ENCODE measurements at places on chromosomes 7 and 10.

DNA sequence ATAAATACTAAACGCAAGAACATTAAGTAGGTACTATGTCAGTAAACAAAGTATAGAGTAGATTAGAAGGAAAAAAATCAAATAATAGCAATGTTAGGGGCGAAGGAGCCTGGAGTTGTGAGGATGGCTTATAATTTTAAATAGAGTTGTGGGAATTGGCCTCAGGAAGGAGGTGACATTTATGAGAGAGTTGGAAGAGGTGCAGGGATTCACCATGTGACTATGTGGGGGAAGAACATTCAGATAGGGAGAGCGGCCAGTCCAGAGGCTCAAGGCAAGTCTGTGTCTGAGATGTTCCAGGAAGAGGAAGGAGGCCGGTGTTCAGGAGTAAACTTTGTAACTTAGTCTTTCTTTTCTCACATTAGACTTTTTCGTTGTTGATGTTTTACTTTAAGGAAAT, 778.6 kb upstream of the C7orf33 start:
- DNase-seq = no peak

DNA sequence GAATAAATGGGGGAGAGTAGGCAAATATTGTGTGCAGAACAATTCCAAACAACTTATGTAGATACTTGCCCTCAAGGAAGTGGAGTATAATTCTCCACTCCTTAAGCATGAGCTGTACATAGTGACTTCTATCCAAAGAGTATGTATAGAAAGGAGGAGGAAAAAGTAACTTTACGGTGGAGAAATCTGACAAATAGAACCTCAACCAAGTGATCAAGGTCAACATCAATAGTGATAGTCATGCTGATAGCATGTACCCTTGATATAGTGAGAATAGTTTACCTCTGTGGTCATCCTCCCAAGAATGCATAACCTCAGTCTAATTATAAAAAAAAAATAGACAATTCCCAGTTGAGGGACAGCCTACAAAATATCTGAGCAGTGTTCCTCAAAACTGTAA, 89.1 kb upstream of the NANOS1 start:
- DNase-seq = no peak

GRCh38 chr7:78441737-78442136, 643.2 kb downstream of the PHTF2 start:
- DNase-seq = no peak

DNA sequence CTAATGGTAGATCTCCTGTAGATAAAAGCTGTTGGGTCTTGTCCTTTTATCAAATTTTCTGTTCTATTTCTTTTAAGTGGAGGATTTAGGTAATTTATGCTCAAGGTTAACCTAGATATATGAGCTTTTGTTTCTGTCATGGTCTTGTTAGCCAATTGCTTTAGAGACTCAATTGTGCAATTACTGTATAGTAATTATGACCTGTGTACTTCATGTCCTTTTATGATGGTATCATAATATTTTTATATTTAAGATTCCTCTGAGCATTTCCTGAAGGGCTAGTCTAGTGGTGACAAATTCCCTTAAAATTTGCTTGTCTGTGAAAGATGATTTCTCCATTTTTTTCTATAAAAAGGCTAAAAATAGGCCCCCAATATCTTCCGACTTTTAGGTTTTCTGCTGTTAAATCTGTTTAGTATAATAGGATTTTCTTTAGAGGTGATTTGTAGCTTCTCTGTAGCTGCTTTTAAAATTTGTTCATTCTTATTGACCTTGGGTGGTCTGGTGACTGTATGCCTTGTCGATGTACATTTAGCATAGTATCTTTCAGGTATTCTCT, 5.4 kb upstream of the AKR1C3 start:
- DNase-seq = no peak

- peak; percentile 59 for DNase-seq
Measured at GRCh38 chr10:69644658-69645295, 14.7 kb downstream of the FAM241B start.

DNA sequence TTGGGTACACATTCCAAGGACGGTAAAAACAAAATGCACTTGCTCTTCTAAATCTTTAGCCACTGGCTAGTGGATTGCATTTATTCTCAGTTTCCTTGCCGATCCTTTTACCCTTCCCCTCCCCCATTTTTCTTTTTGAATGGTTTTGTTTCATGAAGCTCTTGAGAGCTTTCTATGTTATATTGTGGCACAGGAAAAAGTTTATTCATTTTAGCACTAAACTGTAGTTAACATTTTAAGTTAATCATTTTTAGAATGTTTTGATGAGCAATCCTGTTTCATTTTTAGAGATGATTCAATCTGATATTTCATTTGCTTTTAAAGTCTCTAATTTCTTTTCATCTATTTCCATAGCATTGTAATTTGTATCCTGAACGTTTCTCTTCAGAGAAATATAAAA, 24.0 kb downstream of the ZEB1 start:
- no peak for DNase-seq

- no peak for DNase-seq
Measured at GRCh38 chr10:112519133-112519761, 72.2 kb downstream of the VTI1A start.

DNA sequence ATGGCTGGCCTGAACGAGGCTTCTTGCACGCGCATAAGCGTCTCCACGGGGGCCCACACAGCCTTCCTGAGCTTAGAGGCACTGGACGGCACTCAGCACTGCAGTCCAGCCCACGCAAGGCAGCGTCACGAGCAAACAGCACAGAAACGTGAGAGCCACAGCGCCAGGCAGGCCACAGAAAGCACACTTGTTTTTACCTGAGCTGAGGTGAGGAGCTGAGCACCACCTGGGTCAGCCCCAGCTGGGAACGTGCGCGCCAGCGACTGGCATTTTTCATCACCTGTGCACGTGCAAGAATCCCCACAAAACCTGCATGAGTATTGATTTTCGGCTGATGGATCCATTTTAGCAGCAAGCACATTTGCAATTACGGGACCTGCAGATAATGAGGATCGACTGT, 26.7 kb downstream of the IQCE start:
- DNase-seq = no peak

- DNase-seq = no peak
Measured at GRCh38 chr10:31064348-31064747, 32.7 kb upstream of the ZNF438 start.

DNA sequence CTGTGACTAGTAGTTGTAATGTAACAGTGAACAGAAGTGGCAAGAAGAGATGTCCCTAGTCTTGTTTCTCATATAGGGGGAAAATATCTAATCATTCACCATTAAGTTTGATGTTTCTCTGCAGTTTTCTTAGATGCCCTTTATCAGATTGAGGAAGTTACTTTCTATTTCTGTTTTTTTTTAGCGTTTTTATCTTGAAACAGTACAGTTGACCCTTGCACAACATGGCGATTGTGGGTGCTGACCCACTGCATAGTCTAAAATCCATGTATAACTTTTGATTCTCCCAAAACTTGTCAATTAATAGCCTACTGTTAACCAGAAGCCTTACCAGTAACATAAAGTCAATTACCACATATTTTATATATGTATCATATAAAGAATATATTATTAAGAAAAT, 192.0 kb downstream of the ADK start:
- DNase-seq = no peak

DNA sequence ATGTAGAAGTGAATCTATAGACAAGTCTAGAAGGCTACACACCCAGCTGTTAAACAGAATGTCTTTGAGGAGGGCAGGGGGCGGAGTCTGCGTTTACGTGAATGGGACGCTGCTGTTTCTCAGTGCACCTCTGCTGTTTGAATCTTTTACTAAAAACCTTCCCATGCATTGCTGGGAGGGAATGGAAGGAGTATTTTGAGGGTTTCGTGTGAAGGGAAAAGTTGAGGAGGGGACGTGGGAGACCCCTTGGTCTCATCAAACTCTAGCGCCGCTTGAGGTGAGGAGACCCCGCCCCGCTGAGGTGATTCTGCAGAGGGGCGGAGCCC, 492 bp upstream of the VCL start:
- peak; percentile 72 for DNase-seq

- peak; percentile 17 for DNase-seq
Measured at GRCh38 chr10:124685261-124685660, 58.9 kb downstream of the FAM53B start.

GRCh38 chr10:60459701-60460457, 70.2 kb upstream of the ANK3 start:
- no peak for DNase-seq

- no peak for DNase-seq
Measured at GRCh38 chr7:3657206-3657605, 356.2 kb downstream of the SDK1 start.

GRCh38 chr7:120089968-120090367, 183.0 kb upstream of the KCND2 start:
- no peak for DNase-seq

DNA sequence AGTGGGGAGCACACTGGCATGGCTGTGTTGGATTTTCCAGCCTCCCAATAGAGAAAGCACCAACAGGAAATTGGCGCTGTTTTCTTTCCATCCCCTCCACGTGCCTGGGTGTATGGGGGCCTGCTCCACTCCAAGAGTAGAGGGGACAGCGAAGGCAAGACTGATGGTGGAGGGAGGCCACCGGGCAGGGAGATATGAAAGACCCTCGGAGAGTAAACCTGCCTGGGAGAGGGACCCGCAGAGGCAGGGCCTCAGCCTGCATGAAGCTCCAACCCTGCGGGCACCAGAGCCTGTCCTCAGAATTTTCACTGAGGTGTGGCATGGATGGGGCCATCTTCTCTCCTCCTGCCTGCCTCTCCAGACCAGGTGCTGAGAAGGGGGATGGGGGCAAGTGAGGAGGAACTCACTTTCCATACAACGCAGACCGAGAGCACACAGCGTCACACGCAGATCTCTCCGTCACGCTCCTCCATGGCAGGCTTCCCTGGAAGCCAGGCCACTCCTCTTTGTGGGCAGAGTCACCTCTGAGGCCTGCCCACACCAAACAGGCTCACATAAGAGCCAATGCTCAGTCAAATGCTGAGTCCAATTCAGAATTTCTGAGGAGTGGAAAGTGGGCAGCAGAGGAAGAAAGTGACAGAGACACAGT, 18.8 kb downstream of the ANXA11 start:
- DNase-seq = no peak

GRCh38 chr10:6543431-6544005, 36.6 kb downstream of the PRKCQ start:
- no peak for DNase-seq

- DNase-seq = no peak
Measured at GRCh38 chr7:73674468-73675124, 7.0 kb downstream of the VPS37D start.

- DNase-seq = no peak
Measured at GRCh38 chr7:55063633-55064032, 44.8 kb downstream of the EGFR start.

DNA sequence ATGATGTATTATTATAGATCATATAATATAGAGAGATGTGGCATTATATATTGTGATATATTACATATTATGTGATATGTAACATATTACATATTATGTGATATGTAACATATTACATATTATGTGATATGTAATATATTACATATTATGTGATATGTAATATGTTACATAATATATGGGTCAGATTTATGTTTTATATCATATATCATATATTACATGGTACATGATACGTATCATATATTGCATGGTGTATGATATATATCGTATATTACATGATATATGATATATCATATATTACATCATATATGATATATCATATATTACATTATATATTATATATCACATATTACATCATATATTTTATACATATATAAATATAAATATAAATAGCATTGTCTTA, 164.1 kb upstream of the NEBL start:
- DNase-seq = no peak

DNA sequence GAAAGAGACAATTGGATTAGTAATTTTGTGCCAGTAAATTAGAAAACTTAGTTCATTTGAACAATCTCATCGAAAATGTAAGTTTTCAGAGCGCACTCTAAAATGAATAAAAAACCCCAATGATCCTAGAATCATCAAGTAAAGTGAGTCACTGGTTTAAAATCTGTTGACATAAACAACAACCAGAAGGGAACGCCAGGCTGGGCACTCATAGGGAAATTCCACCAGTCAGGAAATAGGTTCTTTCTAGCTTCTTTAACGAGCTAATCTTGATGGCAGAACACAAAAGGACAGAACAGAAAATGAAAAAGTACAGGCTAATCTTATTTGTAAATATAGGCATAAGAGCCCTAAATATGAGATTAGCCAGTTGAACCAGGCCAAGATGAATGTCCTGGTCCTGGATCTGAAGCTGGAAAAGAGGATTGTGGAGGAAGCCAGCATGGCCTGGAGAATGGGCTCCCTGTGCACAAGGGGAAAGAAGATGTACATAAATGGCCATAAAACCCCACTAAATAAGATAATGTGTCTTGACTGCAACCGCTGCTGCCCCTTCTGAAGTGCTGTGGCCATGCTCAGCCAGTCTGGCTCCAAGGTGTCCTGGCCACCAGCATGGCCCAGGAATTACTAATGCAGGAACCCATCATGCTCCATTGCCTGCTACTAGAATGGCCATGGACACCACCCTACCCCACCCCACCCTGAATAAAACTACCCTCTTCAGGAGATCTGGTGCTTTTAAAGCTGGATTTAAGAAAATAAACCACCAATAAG, 114.0 kb downstream of the WDFY4 start:
- no peak for DNase-seq

- DNase-seq = no peak
Measured at GRCh38 chr7:135898226-135898625, 78.9 kb downstream of the MTPN start.

DNA sequence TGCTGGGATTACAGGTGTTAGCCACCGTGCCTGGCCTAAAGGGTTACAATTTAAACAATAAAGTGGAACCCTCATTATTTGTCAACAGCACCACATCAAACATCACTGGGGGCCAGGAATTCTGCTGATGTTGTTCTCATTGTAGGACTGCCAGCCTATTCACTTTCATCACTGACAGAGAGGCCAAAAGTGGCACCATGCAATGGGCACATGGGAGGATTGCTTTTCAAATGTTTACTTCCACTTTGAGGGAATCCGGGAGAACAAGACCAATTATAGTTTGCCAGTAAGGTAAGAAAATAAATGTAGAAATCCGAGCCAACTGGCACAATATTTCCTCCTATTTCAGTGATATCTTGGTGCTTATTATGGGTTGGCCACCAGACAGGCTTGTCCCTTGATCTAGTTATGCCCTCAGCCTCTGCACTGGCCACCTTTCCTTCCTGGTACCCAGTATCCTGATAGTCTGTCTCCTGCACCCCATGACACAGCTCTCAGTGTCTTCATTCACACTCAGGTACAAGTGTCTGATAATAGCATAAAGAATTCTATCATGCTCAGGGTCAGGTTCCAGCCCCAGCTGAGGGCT, 82.6 kb downstream of the ANLN start:
- no peak for DNase-seq

DNA sequence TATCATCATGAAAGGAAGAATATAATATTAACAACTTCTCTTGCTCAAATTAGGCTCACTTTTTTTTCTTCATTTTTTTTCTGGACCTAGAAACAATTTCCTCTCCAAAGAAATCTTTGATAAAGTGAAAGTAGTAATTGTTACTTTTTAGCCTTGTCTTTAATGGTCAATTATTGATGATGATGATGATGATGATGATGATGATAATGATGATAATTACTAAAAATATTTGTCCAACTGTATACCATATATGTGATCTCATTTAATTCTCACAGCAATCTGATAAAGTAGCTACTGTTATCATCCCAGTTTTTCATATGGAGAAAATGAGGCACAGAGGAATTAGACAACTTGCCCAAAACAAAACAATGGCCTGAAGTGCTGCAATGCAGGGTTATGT, 12.8 kb downstream of the PRKG1 start:
- DNase-seq = no peak

Data from NAMALWA (cell line).